ENCODE measurements at places on chromosomes 5 and 9. TPM values are rescaled to one million over a fixed set of nuclear protein-coding genes. Genes with fewer than 3 reads are reported as not detected.

SIL1 gene
- 64.6 TPM for polyA plus RNA-seq

FOXI1 gene
- polyA plus RNA-seq = not detected

CA9 gene
- 1.3 TPM for polyA plus RNA-seq

CCL19 gene
- not detected for polyA plus RNA-seq

FRMPD1 gene
- not detected for polyA plus RNA-seq

RALGPS1 gene
- 4.4 TPM for polyA plus RNA-seq

SRD5A1 gene
- polyA plus RNA-seq = 19.7 TPM

C9orf50 gene
- polyA plus RNA-seq = 0.26 TPM

ORM2 gene
- polyA plus RNA-seq = not detected

LURAP1L gene
- polyA plus RNA-seq = 40.8 TPM

EGFL7 gene
- polyA plus RNA-seq = 3.9 TPM

COMMD10 gene
- 19.1 TPM for polyA plus RNA-seq

HTR1A gene
- polyA plus RNA-seq = not detected

All from AG04450 (cell line).